ENCODE measurements at places on chromosomes 2 and 18. TPM values are rescaled to one million over a fixed set of nuclear protein-coding genes. Genes with fewer than 3 reads are reported as not detected.

GRCh38 chr2:202842690-202843089 is 28.9 kb downstream of the ICA1L start:
- DNase-seq: no peak

GRCh38 chr18:59068276-59069071 is 71.2 kb upstream of the SEC11C start:
- DNase-seq: no peak

Gene LOXHD1
- not detected for total RNA-seq

Gene TRAF3IP1
- 7.7 TPM for total RNA-seq

Gene ABCG5
- not detected for total RNA-seq

DNA sequence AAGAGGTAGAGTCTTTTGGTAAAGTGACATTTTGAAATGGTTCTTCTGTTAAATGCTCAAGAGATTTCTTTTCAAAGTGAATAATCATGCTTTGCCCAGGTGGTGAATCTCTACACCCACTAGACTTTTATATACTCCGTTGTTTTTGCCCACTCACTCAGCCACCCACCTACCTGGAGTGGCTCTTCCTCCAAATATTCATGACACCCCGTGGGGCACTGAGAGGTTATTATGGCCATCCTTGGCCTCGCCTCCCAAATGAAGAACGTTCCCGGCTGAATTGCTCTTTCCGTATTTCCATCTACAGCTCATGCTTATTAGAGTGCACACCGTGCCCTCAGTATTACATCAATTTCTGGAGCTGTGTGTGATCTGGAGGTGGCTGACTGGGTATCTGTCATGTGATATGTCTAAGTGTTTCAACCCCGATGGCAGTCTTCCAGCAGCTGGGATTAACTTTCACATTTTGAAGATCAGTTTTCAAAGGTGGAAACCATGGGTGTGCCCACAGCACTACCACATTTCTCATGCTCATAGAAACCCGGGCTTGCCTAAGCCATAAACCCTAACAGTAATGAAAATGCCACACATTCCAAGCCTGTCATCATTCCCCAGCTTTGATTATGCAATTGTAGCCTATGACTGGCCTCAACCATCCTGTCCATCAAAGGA is 406.6 kb upstream of the MMADHC start:
- DNase-seq: peak; percentile 61

- no peak for DNase-seq
Observed at GRCh38 chr2:108565778-108566375, 31.6 kb downstream of the LIMS1 start.

Gene CYP27A1
- 40.6 TPM for total RNA-seq

GRCh38 chr2:12720278-12720620 is 3.5 kb downstream of the TRIB2 start:
- peak; percentile 40 for DNase-seq

All from fibroblast of lung (primary cell).